ENCODE measurements at places on chromosomes 7 and 10.
A peak's percentile ranks its signal among the peaks of the same experiment; 100 is the strongest.

DNA sequence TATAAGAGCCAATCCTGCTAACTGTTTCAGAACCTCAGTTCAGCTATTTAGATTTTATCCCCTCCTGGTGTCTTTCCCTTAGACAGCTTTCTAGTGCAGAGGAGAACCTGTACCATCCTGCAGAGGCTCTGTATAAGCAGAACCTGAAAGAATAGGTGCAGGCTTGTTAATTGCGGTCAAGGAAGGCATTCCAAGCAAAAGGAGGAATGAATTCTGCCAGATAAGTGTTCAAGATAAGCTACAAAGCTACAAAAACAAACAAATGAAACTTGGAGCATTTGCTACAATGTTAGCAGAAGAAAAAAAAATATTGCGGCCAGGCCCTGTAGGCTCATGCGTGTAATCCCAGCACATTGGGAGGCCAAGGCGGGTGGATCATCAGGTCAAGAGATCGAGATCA, 32.6 kb upstream of the AGMO start:
- no peak for DNase-seq

DNA sequence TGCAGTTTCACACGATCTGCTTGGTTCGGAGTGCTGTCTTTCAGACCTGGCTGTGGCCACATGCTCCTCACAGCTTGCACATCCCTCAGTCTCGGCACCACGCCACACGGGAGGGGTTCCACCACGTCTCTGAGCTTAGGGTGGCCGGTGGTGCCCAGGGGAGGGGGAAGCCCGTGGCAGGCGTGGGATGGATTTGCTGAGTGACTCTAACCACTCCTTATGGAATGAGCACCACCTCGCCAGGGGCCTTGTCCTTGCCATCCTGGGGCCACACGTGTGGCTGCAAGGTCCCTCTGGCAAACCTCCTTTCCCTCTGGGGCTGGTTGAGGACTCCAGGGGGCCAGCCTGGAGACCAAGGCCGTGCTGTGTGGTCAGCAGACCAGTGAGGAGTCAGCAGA, 29.1 kb upstream of the FAM20C start:
- no peak for DNase-seq

- DNase-seq, result peak; percentile 83
Measured at GRCh38 chr10:6062101-6062771, at the start of gene IL2RA. TSS of gene IL2RA (minus strand) at chr10:6062367. CDS start at chr10:6062151, 216 bp downstream.

- DNase-seq, result no peak
Measured at GRCh38 chr7:100490483-100491191, 6.9 kb downstream of the NYAP1 start.

GRCh38 chr10:69402386-69402785, 14.3 kb downstream of the TACR2 start:
- DNase-seq, result no peak

GRCh38 chr10:69600761-69601330, 27.6 kb upstream of the NEUROG3 start:
- no peak for DNase-seq

GRCh38 chr7:64277630-64278029, 36.1 kb upstream of the ZNF736 start:
- no peak for DNase-seq

DNA sequence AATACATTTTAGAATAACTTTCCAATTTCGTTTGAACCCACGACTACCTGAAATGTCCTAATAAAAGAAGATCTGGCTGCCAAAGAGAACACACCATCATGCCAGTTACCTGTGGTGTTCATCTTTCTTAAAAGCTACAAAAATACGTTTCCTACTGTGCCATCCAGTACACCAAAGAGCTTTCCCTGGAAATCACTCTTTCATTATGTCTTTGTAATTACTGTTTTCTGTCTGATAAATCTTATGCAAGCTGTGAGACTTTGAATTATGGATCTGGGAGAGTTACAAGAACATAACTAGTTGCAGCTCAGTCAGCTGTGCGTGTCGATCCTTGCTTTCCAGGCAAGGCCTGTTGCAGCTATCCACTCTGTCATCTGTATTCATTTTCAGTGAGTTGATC, 12.5 kb upstream of the POM121L12 start:
- no peak for DNase-seq

DNA sequence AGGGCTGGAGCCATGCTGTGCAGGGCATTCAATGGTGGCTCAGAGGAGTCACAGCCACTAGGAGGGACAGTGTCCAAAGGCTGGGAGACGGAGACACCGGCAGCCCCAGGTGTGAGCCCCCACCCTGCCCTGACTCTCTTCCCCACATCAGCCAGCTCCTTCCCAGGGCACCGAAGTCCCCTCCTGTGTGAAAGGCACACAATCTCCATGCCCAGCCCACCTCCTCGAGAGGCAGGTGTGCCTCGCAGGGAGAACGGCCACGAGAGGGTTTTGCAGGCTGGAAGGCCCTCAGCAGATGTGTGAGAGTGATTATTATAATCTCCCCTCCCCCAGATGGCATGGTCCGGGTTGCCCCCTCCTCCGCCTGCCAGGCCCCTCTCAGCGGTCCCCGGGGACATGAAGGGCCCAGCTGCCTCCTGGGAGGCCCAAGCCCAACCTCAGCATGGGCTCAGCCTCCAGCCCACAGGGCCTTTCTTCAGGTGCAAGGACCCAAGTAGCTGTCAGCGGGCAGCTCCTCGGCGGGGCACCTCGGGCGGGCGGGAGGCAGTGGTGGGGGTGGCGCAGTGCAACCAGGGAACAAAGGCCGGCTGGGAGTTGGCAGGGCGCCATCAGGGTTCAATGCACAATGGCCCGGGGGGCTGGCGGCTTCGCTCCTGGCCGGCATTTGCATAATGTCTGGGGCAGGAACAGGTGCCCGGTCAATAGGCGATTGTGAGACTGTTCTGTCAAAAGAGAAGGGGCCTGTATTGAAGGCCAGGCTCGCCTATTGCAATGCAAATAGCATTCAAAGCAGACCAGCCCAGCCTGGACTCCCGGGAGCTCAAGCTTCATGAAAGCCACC, 155.3 kb upstream of the ZMIZ1 start:
- DNase-seq, result no peak

- DNase-seq, result no peak
Measured at GRCh38 chr7:46143949-46144917, 223.2 kb upstream of the IGFBP3 start.

Data from stimulated activated CD4-positive, alpha-beta T cell treated with anti-CD3 and anti-CD28 coated beads, Interleukin-1b, Interleukin-23, amount 100 ng/mL, for 48 hours (primary cell).